Nasal cavity respiratory epithelium epithelial cell of viscerocranial mucosa (primary cell): ENCODE measurements at places on chromosomes 5 and 9. TPM values are rescaled to one million over a fixed set of nuclear protein-coding genes. Genes with fewer than 3 reads are reported as not detected.

PCDHB2 gene
- total RNA-seq, result 0.34 and 4.1 TPM in 2 replicates

SAXO1 gene
- under 0.01 TPM in 1 of 2 replicates, not detected in the other for total RNA-seq

SMIM3 gene
- total RNA-seq, result 12.5 and 14.7 TPM in 2 replicates

ANKRD34B gene
- total RNA-seq, result not detected in 2 replicates

ABHD17B gene
- 21.5 and 29.6 TPM in 2 replicates for total RNA-seq

IL9 gene
- not detected in 2 replicates for total RNA-seq

FCN2 gene
- total RNA-seq, result not detected in 2 replicates

SPRY4 gene
- total RNA-seq, result 5.0 and 5.5 TPM in 2 replicates

CAMK2A gene
- 0.34 and 1.00 TPM in 2 replicates for total RNA-seq

HMGCS1 gene
- total RNA-seq, result 95.6 and 96.7 TPM in 2 replicates

SV2C gene
- under 0.01 TPM in 2 replicates for total RNA-seq

PCDHA5 gene
- 0.21 TPM in 1 of 2 replicates, not detected in the other for total RNA-seq

CCDC187 gene
- under 0.01 and 0.14 TPM in 2 replicates for total RNA-seq

ZNF354C gene
- total RNA-seq, result 3.4 and 7.8 TPM in 2 replicates

AMBP gene
- not detected in 2 replicates for total RNA-seq

ERCC8 gene
- total RNA-seq, result 20.2 and 29.0 TPM in 2 replicates

CD14 gene
- total RNA-seq, result 1.4 and 6.6 TPM in 2 replicates

IFNA13 gene
- not detected in 2 replicates for total RNA-seq

PRR7 gene
- total RNA-seq, result 3.1 and 4.8 TPM in 2 replicates
